ENCODE measurements at places on chromosomes 4 and X.

DNA sequence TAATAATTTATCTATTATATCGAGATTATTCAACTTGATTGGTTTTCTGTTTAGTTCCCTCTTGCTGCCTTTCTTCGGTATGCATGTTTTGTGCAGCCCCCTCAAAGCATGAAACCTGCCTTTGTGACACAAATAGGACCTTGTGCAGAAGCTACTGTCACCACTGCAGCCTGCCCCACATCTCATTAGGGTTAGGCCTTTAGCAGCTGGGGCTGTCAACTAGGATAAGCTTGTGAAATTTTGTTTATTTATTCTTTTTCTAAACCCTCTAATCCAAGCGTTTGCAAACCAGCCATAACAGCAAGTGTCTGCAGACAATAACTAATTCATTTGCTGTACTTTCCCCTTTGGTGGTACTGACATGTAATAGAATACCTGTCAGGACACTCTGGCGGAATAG lies 258.9 kb downstream of the RCHY1 start:
- DNase-seq, result no peak

DNA sequence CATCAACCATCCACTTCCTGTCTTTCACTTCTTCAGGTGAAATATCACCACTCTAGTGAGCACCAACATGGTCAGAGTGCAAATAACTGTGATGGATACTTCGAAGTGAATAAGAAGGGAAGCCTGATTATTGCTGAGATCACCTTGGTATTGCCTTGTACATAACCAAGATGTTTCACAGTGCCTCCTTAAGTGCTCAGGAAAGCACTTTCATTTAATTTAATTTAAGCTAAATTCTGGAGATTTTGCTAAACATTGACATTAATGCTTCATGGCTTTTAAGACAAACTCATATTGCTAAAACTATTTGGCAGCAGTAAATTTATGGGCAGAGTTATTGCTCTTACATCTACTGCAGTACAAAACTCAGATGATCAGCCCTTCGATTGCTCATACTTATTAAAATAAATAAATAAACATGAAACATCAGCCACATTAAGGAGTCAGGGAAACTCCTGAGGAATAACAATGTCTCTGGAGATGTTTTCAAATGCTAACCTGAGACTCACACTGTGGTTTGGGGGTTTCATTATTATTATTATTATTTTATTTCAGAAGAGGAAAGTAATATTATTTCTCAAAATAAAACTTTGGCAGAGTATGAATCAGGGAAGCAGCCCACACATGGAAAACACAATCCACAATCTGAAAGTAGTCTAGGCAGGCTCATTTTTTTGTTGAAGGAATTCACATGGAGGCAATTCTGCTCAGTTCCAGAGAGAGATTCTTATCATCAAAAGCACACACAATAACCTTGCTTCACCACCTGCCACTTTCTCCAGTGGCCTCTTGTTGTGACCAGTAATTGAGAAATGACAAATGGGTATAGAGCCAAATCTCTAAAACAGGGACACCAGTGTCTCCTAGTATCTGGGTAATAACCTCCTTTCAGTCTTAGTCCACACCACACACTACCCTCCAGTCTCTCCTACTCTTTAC lies 344.2 kb downstream of the MAPK10 start:
- DNase-seq, result no peak

- DNase-seq, result no peak
These were observed 120.4 kb downstream of the PARM1 start for GRCh38 chr4:75053352-75053751.

DNA sequence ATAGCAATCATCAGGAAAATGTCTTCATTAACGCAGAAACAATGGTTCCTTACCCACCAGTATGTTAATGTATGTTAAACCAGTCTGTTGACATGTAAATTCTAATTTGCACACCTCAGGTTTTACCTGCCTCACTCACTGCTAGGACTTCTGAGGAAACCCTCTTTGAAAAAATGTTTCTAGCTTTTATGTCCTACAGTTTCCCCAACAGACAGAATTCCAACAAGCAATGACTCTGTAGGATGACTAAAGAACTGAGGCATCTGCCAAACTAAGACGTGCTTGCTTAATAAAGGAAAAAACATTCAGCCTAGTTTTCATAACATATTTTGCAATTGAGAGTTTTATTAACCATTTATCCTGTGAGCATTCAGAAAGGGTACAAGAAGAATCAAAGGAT lies 20.6 kb upstream of the SOX3 start:
- DNase-seq, result no peak

GRCh38 chrX:153924149-153924861 lies 1.8 kb downstream of the ARHGAP4 start:
- DNase-seq, result no peak

- DNase-seq, result no peak
These were observed 95.6 kb upstream of the METTL14 start for GRCh38 chr4:118589471-118590055.

GRCh38 chrX:129115104-129115503 lies 408.2 kb downstream of the SMARCA1 start:
- DNase-seq, result no peak

GRCh38 chr4:24912252-24913118 lies at the start of gene CCDC149:
Gene CCDC149 (minus strand): TSS chr4:24913042. CDS start chr4:24912864, 178 bp downstream.
- no peak for DNase-seq

DNA sequence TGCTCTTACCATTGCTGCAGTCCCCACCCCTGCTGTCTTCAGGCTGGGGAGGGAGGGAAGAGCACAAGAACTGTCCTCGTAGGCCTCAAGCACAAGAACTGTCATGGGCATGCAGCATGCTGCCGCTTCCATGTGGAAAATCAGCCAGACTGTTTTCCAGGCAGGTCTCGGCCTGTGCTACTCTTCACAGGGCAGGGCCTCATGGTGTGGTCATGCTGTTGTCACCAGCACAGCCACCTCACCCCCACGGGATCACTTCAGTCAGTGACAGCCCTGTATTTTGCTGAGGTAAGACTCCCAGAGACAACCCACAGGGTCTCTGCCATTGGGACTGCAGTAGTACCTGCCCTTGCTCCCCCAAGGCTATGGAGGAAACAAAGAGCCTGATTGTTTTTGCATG lies 205.3 kb downstream of the NAP1L3 start:
- DNase-seq, result no peak

- no peak for DNase-seq
These were observed 122.5 kb upstream of the LNX1 start for GRCh38 chr4:53713767-53714166.

GRCh38 chrX:73289039-73289438 lies 74.4 kb upstream of the NAP1L2 start:
- DNase-seq, result no peak

DNA sequence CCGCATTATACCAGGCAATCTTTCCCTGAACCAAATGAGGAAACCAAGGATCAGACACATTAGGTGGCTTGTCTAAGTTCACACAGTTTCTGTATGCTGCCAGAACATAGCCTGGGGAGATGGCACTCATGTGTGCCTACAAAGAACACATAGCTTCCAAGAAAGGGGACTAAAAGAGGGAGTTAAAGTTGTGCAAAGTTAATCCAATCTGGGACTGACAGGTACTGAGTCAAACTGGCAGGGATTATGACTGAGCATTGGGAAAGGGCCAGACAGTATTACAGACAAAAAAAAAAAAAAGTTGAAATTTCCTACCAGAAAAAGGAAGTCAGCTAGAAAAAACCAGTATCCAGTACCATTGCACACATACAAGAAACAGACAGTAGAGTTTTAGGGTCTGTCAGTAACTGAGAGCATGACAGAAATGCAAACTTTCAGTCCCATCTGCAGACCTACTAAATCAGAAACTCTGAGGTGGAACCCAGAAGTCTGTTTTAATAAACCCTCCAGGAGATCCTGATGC lies 37.2 kb downstream of the ADAMTS3 start:
- no peak for DNase-seq

- no peak for DNase-seq
These were observed 42.2 kb upstream of the HMGB3 start for GRCh38 chrX:150940844-150941495.

GRCh38 chr4:38686682-38687081 lies 22.7 kb downstream of the KLF3 start:
- DNase-seq, result no peak

DNA sequence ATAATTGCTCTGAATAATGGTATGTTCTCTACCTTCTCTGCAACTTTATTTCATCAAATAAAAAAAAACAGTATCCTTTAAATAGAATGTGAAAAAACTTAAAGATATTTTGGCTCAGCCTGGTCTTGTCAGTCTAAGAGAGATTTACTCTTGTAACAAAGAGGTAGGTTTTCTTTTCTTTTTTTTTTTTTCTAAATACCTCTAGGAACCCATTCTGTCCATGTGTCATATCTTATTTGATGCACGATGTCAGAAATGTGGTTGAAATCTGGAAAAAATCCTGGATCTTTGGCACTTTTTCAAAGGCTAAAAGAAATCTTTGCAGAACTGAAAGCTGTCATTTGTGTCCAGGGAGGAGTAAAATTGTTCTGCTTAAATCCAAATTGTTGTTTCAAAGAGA lies 17.3 kb upstream of the FGF5 start:
- DNase-seq, result no peak

DNA sequence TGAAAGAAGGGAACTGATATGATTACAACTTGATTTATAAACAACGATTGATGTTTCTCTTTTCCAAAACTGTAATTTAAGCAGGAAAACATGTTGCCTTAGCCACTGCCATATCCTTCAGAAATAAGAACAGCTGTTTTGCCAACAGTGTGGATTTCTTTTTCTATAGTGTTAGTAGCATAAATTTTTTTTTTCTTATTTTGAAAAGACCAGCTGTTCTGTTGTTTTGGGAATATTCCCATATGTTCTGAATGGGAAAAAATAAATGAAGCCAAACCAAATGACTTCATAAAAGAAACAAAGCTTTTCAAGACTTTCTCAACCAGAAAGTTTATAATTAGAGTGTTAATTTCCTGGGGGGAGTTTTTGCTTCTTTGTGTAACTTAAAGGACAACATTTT lies 83.9 kb upstream of the ARHGAP24 start:
- no peak for DNase-seq

DNA sequence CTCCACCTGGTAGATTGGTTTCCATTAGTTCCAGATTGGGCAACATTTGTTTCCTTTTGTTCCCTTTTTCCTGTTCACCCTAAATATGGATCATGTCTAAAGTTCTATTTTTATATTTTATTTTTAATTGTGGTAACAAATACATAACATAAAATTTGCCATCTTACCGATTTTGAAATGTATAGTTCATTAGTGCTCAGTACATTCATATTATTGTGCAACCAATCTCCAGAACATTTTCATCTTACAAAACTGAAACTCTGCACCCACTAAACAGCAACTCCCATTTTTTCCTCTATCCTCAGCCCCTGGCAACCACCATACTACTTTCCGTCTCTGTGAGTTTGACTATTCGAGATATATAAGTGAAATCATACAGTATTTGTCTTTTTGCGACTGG lies 14.2 kb upstream of the RPS6KA3 start:
- DNase-seq, result no peak

DNA sequence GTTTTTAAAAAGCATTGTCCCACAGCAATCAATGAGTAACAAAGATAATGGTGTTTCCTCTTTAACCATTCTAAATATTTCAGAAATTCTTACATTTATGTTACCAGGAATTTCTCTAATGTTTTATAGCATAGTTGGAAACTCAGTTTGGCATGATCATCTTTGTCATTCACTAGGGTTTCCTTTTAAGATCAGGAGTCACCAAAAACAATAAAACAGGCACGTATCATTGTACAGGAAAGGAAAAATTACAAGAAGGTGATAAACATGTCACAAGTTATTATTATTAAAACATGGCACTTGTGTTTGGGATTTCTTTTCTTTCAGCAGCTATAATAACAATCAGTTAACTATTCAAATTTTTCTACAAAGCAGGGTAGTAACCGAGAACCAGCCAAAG lies 84.0 kb downstream of the SLC10A7 start:
- DNase-seq, result no peak

Data from activated CD8-positive, alpha-beta memory T cell treated with anti-CD3 and anti-CD28 coated beads for 1 hour (primary cell).